ENCODE measurements at places on chromosomes 3 and 15.

- DNase-seq, result no peak
Observed at GRCh38 chr3:119778176-119778575, 3.7 kb upstream of the NR1I2 start.

DNA sequence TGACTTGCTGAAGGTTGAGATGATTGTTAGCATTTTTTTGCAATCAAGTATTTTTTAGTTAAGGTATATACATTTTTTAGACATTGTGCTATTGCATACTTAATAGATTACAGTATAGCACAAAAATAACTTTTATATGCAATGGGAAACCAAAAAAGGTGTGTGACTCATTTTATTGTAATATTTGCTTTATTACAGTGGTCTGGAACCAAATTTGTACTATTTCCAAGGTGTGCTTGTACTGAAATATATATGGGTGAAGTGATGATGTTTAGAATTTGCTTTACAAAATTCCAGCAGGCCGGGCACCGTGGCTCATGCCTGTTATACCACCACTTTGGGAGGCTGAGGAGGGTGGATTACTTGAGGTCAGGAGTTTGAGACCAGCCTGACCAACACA lies 29.1 kb upstream of the TBC1D23 start:
- DNase-seq, result no peak

DNA sequence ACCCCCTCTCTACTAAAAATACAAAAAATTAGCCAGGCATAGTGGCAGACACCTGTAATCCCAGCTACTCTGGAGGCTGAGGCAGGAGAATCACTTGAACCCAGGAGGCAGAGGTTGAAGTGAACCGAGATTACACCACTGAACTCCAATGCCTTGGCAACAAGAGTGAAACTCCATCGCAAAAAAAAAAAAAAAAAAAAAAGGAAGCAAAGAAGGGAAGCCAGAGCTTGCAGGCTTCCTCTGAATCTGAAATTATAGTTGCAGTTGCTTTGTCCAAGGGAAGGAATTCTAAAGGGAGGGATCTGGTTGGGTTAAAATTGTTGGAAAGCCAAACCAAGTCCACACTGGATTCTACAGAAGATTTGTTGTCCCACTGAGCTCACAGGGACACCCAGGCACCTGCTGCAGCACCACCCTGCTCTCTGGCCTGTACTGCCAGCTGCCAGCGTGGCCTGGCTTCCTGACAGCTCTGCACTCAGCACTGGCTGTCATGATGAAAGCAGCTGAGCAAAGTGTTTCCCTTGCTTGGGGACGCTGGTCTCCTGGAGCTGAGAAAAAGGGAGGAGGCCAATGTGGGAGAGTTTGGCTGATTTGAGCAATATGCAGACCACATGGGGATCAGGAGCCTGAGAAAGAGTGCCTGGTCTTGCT lies 88.8 kb upstream of the HES1 start:
- DNase-seq, result no peak

GRCh38 chr3:40043444-40043755 lies 234.0 kb downstream of the MYRIP start:
- no peak for DNase-seq

GRCh38 chr3:152096280-152096906 lies 172.3 kb upstream of the MBNL1 start:
- DNase-seq, result no peak

DNA sequence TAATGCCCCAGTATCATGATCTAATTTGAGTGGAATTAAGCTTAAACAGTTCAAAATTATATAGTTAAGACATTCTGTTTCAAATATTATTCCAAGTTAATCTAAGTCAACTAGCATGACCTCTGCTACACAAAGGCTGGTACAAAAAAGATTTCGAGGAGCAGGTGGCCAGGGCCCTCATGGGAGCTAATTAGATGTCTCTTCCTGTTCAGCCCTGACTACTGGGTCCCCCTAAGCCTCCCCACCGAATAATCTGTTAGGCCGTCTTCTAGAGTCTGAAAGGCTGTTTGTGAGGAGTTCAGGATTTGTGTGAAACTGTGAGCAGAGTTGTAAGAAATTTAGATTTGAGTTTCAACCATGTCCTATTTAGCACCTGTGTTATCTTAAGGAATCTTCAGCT lies 75.4 kb downstream of the PPM1L start:
- DNase-seq, result no peak

DNA sequence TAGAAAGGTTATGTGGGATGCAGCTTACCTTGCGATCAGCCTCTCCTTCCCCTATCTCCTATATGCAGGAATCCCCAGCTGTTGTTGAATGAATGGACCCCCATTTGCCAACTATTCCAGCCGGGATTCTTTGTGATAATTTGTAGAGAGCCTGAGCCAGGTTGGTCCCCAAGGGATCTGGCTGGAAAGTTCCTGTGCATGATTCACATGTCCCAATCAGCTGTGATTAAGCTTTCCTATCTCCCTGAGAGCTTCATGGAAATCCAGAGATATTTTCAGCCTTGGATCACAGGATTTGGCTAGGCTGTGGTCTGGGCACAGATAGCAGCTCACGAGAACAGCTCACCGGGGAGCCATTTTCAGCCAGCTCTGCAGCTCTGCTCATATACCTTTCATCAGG lies 76.7 kb downstream of the ARNT2 start:
- DNase-seq, result peak; percentile 75

- no peak for DNase-seq
Observed at GRCh38 chr3:126996905-126997304, 14.0 kb downstream of the PLXNA1 start.

- DNase-seq, result no peak
Observed at GRCh38 chr3:108590460-108590859, 938 bp downstream of the DZIP3 start.

DNA sequence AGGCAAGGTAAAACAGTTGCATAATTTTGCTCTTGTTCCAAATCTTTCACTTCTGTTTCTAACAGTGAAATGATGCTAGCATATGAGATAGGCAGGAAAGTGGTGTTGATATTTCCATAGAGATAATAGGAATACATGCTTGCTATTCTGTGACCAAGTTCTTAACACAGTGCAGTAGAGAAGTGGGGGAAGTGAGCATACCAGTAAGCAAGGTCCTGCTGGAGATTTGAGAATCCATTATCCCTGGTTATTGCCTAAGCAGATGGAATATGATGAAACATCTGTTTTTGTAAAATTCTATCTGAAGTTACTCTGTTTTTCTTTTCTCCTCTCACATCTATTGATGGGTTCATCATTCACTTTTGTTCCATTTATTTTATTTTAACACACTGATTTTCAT lies 28.7 kb downstream of the USP8 start:
- no peak for DNase-seq

DNA sequence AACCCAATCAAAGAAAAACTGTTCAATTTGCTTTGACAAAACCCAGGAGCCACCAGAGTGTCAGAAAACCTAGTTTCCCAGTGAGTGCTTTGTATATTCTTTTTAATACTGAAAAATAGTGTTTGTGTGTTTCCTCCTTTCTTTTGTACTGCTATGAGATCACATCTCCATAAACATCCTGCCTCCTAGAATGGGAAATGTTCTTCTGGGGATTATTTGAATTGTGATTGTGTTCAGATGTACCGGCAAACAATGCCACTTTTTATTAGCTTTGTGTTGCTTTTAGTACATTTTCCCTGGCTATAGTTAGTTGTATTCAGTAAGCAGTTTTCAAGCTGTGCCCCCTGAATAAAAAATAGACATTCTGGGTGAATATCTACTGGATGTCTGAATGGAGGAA lies 148.0 kb upstream of the NR2E3 start:
- no peak for DNase-seq

GRCh38 chr15:60643555-60643954 lies 164.6 kb upstream of the ICE2 start:
- no peak for DNase-seq

GRCh38 chr3:194866236-194866635 lies 180.6 kb downstream of the FAM43A start:
- no peak for DNase-seq

DNA sequence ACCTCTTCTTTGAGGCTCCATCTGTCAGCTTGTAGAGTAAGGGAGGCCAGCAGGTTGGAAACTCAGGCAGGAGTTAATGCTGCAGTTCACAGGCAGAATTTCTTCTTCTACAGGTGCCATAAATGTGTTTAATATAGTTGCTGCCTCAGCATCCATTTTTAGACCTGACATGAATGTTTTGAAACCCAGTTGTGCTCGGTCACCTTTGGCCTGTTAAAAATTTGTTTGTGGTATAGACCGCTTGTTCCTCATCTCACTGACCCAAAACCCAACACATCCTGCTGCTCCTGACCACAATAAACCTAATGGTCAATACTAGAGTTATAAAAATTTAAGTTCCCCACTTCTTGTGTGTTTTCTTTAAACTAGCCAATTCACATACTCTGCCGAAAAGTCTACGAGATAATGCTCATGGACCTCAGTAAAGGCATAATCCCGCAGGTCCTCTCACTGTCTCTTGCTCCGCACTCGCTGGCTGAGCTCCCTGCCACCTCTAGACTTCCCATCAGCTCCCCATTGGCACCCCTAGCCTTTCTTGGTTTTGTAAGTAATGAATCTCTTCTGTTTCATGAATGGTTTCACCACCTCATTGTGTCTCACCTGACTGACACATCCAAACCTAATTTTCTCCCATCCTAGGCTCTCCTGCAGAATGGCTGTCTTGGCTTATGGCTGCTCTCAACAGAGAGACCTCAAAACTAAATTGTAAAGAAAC lies 138.5 kb upstream of the STRIT1 start:
- no peak for DNase-seq

DNA sequence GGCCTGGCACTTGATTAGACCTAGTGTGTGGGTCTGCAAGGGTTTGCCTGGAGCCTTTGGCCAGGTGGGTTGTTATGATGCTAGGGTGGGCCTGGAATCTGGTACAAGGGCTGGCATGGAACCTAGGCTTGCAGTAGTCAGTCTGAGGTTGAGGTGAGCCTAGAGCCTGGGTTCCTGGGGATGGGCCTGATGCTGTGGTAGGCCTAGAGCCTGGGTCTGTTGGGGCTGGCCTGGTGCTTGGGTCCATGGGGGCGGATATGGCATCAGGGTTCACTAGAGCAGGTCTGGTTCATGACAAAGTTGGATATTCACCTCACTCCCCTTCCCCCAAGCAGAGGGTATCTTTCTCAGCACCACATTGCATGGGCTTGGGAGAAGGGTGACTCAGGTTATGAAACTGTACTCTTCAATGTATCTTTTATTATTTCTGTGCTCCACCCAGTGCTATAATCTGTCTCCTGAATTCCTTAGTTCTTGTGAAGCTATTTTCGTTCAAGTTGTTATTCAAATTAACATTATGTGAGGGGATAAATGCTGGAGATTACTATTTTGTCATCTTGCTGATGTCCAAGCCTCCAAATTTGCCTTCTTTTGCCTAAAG lies 274.4 kb downstream of the NFKBIZ start:
- no peak for DNase-seq

All from SJSA1 (cell line).